ENCODE measurements at places on chromosomes 4 and X.

DNA sequence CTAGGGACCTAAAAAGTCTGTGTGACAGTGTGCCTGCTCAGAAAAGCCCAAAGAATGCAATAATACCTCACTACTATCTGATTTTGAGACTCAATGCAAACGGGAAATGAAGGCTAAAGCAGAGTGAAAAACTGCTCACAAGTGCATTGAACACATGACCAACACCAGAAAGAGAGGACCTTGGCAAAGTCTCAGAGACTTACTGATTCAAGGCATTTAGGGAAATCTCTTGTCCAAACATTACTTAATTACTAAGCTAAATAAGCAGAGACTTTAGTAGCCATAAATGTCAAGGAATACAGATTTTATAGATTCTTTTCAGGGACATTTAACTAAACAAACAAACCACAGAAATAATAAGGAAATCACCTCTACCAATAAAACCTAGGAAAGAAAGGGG is 916.0 kb downstream of the FSTL5 start:
- no peak for DNase-seq

DNA sequence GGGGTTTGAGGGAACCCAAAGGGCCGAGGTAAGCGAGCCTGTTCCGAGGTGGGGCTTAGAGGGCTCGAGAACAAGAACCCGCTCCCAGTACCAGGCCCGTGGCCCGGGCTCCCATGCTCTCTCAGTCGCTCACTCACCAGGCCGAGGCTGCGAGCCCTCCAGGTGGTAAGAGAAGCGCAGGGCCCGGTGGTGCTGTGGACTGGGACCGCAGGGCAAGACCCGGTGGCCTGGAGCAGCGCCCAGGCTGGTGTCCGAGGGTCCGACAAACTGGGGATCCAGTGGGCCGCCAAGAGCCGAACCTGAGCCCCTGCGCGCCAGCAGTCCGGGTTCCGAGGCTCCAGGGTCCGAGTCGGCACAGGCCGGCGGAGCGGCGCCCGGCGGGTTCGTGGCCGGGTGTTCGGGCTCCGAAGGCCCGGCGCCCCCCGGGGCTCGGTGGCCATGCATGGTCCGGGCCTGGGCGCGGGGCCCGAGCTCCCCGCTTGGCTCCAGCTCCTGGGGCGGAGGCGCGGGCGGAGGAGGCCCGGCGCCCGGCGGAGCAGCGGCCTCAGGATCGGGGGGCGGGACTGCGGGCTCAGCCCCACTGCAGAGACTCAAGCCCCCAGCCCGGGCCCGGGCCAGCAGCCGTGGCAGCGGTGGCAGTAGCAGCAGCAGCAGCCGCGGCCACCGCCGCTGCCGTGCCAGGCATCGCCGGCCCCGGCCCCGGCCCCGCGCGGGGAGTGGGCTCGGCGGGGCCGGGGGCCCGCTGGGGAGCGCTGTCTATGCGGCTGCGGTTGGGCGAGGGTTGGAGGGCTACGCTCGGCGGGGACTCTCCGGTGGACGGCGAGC is 833 bp downstream of the FGD1 start:
- no peak for DNase-seq

DNA sequence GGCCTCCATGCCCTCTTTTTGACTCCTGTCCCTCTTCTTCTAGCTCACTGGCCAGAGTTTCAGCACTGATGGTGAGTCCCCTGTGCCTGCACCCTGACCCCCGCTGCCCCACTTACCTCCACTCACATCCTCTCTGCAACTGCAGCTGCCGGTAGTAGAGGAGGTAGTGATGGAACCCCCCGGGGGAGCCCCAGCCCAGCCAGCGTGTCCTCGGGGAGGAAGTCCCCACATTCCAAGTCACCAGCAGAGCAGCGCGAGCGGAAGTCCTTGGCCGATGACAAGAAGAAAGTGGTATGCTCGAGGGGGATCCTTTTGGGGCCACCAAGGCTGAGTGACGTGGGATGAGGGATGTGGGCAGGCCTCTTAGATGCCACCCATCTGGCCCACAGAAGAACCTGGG is 5.8 kb downstream of the ARAF start:
- DNase-seq: no peak

GRCh38 chrX:24506082-24506481 is 41.0 kb downstream of the PDK3 start:
- DNase-seq: peak; percentile 64

DNA sequence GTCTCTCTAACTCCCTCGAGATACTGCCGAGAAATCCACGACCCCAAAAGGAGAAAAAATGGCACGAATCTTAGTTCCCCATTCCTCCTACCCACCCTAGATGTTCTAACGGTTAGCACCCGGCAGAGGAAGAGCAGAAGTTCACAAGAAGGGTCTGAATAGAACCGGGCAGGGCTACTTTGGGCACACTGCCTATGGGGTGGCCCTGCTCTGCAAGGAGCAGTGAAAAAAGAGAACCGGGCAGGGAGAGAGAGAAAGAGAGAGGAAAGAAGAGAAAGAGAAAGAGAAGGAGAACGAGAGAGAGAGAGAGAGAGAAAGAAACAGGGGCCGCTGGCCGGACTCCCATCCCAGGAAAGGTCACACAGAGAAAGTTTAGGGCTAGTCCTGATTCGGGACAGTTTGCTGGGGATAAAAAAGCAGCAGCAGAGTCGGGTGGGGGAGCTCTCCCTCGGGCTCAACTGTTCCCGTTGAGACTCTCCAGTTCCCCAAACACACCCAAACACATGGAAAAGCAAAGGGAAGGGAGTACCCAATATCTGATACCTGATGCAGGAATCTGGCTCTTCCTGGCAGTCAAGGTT is 468 bp downstream of the GLA start:
- no peak for DNase-seq

DNA sequence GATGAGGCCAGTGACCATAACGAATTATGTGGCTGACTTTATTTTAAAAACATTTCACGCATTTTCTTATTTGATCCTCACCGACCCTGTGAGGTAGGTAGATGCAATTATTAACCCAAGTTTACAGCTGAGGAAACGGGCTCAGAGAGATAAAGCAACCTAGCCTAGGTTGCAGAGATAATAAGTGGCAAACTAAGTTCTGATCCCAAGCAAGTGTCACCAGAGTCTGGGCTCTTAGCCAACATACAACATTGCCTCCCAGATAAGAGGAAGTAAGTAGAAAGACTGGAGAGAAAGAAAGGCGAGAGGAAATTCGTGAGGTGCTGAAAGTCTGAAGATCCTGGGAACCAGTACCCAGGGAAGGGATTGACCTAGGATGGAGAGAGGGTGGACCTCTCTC is 77.4 kb upstream of the GPR50 start:
- DNase-seq: no peak

Measured in NCI-H226 (cell line).